ENCODE measurements at places on chromosomes 12 and 14.

DNA sequence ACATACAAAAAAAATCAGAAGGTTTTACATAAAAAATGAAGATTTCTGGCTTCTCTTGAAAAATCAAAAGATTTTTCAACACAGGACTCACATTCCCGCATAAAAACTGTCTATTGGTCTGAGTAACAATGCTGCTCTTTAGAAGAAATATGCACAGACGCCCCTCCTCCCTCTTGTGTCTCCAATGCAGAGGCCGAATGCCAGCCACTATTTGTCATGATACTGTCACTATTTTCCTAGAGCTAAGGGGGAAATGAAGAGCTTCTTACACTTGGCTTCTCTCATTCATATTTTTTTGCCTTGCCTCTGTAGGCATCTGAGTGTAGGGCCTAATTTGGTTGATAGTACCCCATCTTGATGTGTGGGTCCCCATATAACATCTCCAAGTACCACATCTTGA lies 98.0 kb downstream of the BBS10 start:
- DNase-seq = no peak

DNA sequence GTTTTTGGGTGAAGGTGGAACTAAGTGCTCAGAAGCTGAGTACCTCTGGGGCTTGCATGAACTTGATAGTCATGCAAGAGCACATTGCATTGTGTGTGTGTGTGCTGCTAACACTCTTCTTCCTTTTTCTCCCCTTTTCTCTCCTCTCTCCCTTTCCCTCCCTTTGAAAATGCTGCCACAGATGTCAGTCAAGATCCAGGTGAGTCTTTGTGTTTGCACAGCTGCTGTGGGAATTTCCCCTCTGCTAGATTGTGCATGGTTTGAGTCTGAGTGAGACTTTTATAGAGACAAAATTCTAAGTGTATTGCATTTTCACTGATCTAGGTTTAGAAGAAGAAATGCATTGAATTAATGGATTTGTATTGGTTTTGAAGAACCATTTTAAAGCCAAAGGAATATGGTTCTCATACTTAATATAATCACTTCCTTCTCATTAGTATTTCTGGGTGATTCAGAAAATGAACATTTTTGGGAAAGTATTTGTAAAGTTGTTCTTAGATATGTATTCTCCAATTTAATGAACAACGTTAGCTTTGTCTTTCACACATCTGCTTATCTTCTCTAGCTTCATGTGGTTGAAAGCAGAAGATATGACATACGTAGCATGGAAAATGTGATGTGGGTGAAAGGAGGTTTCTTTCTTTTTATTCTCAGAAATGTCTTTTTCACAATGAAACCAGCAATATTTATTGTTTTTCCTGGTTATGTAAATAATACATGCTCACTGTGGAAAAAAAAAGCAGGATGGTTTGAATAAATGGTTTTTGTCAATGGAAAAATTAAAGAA lies 108.5 kb downstream of the NRXN3 start:
- no peak for DNase-seq

DNA sequence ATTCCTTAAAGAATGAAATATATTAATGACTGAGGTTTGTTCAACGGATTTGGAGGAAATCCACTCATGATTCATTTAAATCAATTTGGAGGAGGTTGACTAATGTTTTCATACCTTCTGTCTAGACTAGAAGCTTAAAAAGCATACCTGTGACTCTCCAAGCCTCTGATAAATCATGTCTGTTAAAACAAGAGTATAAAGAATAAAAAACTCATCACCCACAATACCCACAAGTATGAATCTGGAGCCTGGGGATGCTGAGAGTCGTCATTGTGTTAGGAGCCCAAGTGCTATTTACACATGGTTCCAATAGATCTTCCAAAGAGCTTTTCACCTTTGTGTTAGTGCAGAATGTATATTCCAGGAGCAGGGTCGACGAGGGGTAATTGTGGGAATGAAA lies 86.8 kb upstream of the ADAMTS20 start:
- no peak for DNase-seq

DNA sequence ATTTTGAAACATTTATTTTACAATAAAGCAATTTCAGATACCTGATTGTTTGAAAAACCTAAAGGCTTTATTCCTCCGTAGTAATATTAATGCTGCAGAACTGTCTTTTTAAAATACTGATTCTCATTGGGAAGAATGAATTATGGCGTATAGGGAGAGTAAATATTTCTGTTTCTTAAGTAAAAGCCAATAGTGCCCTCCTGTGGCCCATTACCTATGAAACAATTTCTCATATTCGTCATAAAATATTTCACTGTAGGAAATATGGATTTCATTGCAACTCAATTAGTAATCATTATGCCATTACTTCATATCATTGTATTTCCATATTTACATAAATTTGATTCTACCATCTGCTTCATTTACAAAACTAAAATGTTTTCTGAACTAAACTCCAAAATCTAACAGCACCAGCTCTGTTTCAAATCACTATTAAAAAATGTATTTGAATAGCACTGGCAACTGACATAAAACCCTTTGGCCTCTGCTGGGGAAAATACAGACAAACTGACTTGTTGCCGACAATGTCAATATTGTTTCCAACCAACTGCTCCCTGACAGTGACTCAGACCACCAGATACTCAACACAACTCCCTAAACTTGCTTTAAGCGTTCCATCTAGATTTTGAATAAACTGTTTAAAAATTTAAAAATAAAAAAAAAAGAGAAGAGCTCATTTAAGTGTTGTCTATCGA lies 290.3 kb downstream of the NAV3 start:
- no peak for DNase-seq

GRCh38 chr12:45575823-45576475 lies 153.6 kb upstream of the ARID2 start:
- no peak for DNase-seq
